Vagina (tissue), 2 donors: ENCODE measurements at places on chromosomes 16 and 17.

- DNase-seq: no peak
These were observed 304.6 kb upstream of the CDH11 start for GRCh38 chr16:65426484-65426883.

- peak; percentile 88 for DNase-seq
These were observed 662 bp downstream of the WIPF2 start for GRCh38 chr17:40219594-40220338.

DNA sequence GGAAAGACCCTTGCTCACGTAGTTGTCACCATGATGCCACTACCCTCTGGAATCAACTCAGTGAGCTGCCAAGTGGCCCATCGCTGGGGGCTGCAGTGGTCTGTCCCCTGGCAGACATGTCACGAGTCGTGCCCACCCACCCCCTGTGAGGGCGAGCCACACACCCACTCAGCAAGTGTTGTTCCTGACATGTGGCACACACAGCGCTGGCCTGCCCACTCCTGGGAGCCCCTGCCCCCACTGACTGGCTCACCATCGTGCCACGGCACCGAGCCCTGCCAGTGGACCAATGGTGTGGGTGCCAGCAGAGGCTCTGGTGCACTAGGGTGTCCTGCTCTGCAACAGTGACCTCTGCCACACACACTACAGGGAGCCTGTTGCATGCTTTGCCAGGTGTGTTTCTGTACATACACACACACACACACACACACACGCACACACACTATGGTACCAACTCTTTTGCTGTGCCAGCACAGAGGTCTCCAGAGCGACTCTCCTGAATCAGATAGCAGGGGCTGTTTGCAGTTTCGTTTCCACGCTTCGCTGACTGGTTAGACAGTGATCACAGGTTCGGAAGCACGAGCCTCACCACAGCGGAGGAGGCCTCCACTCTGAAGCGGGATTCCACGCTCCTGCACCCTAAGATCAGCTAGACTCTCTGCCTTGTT is 7.7 kb downstream of the RTN4RL1 start:
- no peak for DNase-seq

DNA sequence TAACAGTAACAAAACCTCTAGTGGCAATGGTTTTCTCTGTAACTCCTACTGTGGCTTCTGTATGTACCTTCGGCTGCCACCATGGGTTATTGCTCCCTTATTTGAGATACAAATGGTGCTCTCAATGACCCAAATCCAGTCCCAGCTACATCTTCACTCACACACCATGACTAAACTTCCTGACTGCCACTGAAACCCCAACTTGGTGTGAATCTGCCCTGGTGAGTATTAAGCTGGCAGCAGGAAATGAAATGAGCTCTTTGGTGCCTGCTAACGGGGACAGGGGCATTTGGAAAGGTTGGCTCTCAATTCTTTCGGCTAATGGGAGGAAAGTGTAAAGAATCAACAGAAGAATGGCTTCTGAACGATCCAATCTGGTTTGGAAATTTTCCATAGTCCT is 7.5 kb upstream of the SLC35B1 start:
- DNase-seq: no peak

DNA sequence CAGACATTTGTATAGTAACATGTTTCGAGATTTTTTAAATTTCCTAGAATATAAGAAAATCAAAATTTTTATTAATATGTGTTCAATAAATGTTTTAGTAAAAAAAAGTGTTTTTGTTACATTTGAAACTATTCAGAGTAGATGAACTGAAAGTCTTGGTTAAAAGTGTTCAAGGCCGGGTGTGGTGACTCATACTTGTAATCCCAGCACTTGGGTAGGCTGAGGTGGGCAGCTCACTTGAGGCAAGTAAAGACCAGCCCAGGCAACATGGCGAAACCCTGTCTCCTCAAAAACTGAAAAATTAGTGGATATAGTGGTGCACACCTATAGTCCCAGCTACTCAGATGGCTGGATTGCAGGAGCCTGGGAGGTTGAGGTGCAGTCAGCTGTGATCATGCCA is 16.8 kb upstream of the PHKG2 start:
- DNase-seq: no peak

GRCh38 chr17:44205962-44206824 is 6.5 kb upstream of the ATXN7L3 start:
- DNase-seq: no peak

DNA sequence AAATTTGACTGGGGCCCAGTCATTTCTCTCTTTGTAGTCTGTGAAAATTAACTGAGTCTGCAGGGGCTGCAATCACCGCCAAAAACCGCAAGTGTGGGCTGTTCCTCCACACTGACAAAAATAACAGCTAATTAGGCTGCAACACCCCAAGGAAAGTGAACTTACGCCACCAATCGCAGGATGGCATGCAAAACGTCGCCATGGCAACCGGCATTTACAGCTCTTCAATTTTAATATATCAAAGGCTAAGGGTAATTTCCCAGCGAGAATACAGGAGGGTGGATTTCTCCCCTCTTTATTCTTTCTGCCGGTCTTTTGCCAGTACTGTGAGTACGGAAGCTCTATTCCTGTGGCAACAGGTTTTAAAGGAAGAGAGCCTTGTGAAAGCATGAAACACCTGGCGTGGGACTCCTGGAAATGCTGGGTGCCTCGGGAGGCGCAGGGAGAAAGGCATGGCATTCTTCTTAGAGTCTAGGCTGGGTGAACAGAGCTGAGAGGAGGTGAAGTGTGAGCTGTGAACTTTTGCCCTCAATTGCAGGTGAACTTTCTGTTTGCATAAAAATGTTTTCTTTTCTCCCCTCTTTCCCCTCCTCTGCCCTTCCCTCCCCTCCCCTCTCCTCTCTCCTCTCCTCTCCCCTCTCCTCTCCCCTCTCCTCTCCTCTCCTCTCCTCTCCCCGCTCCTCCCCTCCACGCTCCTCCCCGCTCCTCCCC is 399.7 kb downstream of the XYLT1 start:
- DNase-seq: no peak

DNA sequence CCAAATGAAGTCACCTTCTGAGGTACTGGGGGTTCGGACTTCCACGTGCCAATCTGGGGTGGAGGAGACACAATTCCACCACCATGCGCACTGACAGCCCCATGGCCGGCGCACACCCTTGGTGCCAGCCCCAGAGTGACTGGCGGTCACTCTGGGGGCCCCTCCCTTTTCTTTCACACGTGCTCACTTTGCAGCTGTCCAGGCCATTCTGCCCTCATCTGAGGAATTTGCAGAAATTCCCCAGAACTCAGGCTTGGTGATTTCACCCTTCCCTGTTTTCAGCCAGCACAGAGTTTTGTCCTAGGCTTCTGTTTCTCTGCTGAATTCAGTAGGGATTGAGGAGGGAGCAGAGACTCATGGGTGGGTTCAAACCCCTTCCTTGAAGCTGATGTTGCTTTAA is 54.8 kb downstream of the CDRT4 start:
- DNase-seq: no peak

DNA sequence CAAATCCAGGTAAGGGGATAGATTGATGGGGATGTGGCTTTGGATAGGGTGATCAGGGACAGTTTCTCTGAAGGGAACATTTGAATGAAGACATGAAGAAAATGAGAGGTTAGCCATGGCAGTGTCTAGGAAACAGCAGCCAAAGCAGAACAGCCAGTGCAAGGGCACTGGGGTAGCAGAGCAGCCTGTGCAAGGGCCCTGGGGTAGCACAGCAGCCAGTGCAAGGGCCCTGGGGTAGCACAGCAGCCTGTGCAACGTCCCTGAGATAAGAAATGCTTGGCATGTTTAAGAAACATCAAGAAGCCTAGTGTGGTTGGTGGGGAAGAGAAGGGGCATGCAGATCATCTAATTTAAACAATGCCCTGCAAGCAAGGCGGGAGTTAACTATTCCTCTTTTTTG is 128.5 kb downstream of the IRX5 start:
- DNase-seq: no peak

DNA sequence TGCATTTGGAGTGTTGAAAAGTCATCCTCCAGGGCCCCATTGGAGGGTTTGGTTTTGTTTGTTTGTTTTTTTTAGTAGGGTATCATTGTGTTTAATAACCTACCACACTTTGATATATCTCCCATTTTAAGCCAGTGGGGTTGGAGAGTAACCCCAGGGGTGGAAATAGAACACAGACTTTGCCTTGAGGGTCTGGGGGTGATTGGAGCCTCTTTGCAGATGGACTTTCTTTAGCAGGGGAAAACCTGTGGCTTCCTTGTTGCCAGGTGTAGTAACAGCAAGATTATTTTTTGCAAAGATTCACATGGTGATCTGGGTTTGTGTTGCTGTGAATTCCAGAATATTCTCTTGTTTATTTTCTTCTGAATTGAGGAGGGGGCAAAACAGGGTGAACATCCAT is 1.5 kb downstream of the ABCC1 start:
- DNase-seq: no peak

GRCh38 chr16:2235695-2236336 is 428 bp upstream of the DNASE1L2 start:
- no peak for DNase-seq

- no peak for DNase-seq
These were observed 68.0 kb downstream of the RMI2 start for GRCh38 chr16:11412965-11413887.

DNA sequence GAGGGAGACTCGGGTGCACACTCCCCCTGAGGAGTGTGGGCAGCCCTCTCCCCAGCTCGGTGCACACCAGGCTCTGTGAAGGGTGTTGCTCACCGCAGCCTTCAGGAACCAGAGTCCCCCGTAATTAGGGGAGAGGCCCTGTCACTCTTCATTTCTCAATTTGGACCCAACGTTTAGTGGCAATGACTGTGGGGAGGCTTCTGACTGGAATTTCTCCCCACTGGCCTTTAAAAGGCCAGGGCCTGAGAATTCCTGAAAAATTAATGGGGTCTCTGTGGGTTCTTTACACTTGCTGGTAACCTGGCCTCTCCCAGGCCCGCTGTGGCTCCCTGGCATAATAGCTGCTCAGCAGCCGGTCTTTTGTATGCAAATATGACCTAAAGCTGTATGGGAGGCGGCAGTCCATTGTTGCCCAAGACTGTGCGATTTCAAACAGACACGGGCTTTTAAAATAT is 209.7 kb downstream of the MSI2 start:
- no peak for DNase-seq

- no peak for DNase-seq
These were observed 203.9 kb downstream of the CEP112 start for GRCh38 chr17:65987988-65988387.

GRCh38 chr17:17761894-17762743 is 74.7 kb downstream of the SREBF1 start:
- no peak for DNase-seq

DNA sequence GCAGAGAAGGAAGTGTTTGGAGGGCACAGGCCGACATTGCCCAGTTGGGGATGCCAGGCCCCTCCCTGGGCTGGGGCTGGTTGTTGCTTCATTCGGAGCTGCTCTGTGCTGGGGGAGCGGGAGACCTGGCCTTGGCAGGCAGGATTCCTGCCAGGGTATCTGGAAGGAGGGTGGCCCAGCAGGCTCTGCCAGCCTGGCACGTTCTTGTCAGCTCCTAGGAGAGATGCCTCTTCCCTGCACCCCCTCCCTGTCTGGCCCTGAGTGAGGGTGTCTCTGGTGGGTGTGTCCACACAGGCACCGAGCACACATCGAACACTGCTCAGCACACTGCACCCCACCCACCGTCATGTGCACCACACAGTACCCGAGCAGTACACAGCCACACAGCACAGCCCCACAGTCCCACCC is 35.2 kb downstream of the ARHGAP23 start:
- DNase-seq: no peak

DNA sequence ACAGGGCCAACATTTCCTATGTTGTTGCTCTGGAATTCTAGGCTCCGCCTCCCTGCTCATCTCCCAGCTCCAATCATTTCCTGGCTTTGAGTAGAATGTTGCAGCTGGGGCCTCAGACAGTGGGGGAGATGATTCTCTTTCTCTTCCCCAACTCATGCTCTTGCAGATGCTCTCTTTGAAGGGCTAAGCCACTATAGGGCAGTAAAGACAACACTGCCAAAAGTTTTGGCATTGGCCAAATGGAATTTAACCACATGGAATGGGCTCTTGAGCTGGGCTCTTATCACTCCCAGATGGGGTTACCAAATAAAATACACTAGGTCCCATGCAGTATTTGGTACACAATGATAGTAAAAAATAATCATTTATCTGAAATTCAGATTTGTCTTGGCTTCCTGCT is 19.6 kb upstream of the EFCAB13 start:
- no peak for DNase-seq

- no peak for DNase-seq
These were observed 480.0 kb downstream of the PMP22 start for GRCh38 chr17:14784997-14785696.

GRCh38 chr17:72498364-72499210 is 377.8 kb downstream of the SOX9 start:
- no peak for DNase-seq

GRCh38 chr17:30113213-30113612 is 3.4 kb upstream of the NSRP1 start:
- DNase-seq: no peak

DNA sequence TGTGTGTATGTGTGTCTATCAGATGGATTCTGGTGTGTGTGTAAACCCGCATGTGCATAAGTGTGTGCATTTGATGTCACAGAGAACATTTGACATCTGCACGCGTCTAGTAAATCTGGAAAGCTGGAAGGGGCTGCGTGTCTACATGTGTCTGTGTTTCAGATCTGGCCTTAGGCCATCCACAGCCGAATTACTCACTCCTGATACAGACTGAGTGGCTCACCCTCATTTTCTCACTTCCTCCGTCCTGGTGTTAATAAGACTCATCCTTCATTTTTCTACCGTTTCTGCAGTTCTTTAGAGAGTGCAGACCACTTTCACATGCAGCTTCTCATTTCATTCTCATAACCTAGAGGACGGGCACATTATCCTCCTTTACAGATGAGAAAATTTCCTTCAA is 491.6 kb downstream of the CDH13 start:
- no peak for DNase-seq

- no peak for DNase-seq
These were observed 2.1 kb downstream of the HCRT start for GRCh38 chr17:42182927-42183734.

DNA sequence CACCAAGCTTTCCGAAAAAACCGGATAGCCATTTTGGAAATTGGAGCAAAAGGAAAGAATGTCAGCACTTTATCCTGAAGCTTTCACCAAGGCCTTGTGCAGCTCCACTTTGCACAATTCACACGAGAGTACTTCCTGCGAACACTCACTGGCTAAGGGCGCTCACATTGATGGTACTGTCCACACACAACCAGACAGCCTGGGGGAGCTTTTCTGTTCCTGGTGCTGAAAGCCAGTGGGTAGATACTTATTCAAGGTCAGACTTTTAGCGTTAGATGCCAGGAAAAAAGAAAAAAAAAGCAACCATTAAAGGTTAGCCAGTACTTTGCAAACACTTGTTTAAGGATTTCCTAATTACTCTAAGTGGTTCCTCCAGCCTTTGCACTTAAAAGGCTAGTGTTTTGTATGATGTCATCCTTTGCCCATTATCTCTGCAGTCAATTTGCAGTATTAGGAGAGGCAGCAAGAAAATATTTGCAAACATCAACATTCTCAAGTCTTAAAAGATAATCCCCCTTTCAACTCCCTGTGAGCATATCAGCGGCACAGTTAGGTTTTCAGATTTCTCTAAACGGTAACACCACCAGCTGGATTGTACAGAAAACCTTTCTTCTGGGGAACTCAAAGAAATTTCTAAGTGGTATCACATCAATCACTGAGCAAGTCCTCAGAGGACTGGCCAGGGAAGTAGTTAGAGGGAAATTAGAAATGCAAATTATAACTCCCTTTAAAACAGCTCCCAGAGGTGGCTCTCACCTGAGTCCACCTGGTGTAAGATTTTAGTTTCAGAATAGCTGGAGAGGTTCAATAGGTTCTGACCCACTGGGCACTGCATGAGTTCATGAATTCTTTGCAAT is 243.4 kb upstream of the IRX5 start:
- DNase-seq: no peak

GRCh38 chr16:27640277-27640600 is 90.3 kb downstream of the KATNIP start:
- no peak for DNase-seq
